NAMALWA (cell line): ENCODE measurements at places on chromosomes 1 and 21.
A peak's percentile ranks its signal among the peaks of the same experiment; 100 is the strongest.

GRCh38 chr1:111769517-111770146 is 13.9 kb downstream of the DDX20 start:
- DNase-seq = peak; percentile 85

DNA sequence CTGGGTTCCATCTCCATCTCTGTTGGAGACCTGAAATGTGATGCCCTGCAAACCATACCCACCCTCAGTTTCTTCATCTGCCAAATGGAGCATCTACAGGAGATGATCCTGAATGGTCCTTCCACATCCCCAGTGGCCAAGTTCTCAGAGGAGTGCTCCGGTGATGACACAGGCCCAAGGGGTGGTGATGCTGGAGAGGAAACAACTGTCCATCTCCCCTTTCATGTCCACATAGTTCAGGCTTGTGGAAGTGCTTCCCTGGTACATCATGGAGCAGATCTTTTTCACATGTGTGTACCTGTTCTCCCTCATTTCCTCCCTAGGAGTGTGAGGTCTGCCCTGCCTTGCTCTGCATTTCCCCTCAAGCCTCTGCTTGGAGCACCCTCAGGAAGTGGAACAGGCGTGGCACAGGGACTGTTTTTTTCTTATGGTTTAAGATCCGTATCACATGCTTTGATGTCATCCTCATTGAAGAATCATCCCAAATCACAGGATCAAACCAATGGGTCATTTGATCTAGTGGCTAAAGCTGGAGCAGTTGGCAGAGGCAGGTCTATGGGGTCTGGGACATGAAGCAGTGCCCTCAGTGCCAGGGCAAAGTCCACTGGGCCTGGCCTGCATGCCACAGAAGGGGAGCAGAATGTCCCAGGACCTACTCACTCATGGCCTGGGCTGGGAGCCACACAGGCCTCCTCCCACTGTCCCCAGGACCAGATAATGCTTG is 8.2 kb upstream of the TRIM63 start:
- DNase-seq = no peak

DNA sequence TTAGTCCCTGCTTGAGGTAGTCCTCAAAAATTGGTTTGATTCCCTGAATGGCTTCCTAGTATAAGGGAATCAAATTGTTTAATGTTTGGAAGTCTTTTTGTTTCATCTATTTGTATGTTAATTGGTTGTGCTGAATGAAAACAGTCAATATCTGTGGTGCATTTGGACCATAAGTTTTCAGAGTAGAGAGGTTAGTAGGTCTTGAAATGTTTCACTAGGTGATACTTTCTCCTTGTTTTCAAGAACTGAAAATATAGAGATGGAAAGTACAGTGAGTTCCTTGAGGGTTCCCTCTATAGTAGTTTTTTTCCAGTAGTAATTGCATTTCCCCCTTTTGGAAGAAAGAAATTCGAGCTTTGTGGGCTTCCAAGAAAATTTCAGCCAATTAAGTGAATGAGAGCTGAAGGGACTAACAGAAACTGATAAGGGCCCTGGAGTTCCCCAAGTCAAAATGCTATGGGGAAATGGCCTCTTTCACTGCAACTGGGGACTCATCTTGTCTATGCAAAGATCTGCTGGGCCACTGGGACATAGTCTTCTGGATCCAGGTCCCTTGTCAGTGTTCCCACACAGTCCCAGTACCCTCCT is 18.6 kb upstream of the CEP350 start:
- no peak for DNase-seq

- no peak for DNase-seq
Observed at GRCh38 chr1:238176441-238176840, 285.7 kb upstream of the ZP4 start.

- DNase-seq = no peak
Observed at GRCh38 chr1:62467092-62467491, 30.2 kb downstream of the USP1 start.

- no peak for DNase-seq
Observed at GRCh38 chr1:163195728-163196448, 6.8 kb downstream of the RGS5 start.

DNA sequence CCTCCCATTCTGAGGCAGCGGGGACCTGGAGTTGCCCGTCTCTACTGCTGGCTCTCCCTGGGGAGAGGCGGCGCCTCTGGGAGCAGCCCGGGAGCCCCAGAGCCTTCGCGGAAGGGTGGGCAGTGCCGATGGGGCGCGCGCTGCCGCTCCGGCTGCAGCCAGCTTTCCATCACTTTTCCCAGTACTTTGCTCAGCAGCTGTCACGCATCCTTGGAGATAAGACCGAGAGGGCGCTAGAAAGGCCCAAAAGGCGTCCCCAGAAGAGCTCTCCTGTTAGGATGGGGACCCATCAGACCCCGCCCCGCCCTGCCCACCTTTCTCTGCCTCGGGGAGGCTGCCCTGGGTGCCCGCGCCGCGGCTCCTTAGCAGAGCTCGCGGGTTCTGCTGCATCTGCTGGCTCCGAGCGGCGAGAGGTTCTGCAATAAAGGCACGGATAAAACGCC is 534 bp downstream of the KCNH1 start:
- no peak for DNase-seq

DNA sequence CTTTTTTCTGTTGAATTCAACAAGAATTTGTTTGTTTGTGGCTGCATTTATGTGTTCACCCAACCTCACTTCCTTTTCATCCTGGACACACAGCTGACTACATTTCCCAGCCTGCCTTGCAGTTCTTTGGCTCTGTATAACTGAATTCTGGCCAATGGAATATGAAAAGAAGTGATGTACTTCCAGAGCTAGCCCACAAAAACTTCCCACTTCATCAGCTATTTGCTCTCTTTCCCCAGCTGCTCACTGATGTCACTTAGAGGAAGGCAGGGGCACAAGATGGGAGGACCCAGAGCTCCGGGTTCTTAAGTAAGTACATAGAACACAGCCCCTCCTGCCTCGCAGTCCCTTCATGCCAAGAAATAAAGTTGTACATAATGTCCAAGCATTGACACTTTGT is 235.0 kb upstream of the FGGY start:
- peak; percentile 15 for DNase-seq

DNA sequence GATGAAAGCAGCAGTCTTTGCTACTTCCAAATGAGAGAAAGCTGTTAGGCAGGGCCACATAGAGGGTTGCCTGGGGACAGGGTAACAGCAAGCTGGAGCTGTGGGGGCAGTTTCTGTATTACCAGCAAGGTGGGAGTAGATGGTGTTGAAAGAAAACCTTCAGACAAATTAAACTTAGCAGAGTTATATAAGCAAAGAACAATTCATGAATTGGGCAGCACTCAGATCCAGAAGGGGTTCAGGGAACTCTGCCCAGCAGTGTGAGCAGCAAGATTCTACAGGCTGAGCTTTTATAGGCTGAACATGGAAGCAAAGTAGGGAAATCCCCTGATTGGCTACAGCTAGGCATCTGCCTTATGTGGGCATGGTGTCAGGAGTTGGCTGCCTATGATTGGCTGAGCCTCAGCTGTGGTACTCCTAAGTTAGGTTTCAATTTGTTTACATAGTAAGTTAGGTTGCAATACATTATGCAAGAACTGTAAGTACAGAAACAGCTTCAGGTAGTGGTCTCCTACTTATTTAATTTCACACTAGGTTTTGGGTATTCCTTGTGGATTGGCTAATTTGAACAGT is 64.1 kb upstream of the TMPRSS2 start:
- DNase-seq = peak; percentile 78

GRCh38 chr1:53678938-53679825 is 59.8 kb downstream of the GLIS1 start:
- no peak for DNase-seq

DNA sequence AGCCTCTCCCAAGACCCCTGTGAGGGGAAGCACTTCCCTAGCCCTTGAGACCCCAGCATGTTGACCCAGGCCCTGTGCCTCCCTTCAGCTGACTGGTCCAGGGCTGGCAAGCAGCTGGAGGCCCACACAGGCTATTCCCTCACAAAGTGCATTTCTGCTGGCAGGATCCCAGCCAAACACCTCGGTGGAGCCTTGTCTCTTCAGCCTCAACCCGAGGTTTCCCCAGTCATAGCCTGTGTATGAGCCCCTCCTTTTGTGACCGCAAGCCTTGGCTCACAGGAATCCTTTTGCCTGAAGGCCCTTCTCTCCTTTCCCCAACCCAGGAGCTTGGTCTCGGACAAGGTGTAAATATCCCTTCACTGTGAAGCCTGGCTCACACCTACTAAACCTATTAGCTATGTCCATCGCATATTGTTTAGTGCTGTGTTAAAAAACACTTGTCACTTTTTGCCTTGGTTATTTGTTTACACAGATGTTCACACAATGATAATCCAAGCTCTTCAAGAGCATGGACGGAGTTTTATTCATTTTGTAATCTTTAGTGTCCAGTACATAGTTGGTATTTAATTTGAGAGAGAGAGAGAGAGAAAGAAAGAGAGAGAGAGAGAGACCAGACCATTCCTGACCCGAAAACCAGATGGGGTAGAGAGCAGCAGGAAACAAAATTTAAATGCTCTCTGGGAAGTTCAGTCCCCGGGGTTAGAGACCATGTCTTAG is 8.5 kb upstream of the CD247 start:
- DNase-seq = no peak

- DNase-seq = no peak
Observed at GRCh38 chr1:214317300-214317699, 36.3 kb downstream of the SMYD2 start.

- DNase-seq = peak; percentile 62
Observed at GRCh38 chr1:234478152-234478480, 863 bp downstream of the TARBP1 start.

- DNase-seq = no peak
Observed at GRCh38 chr1:43402089-43402865, 12.6 kb downstream of the SZT2 start.

GRCh38 chr1:57883642-57883995 is 459.8 kb upstream of the DAB1 start:
- no peak for DNase-seq

GRCh38 chr1:34279971-34280370 is 103.3 kb downstream of the C1orf94 start:
- DNase-seq = no peak

- peak; percentile 1 for DNase-seq
Observed at GRCh38 chr1:161238039-161238473, at the start of gene NR1I3. NR1I3 (minus strand) TSS chr1:161238203; CDS start chr1:161236565, 1,638 bp downstream.

- no peak for DNase-seq
Observed at GRCh38 chr1:61852670-61853015, 110.4 kb downstream of the PATJ start.

GRCh38 chr21:36247316-36248010 is 72.5 kb upstream of the MORC3 start:
- DNase-seq = peak; percentile 77

DNA sequence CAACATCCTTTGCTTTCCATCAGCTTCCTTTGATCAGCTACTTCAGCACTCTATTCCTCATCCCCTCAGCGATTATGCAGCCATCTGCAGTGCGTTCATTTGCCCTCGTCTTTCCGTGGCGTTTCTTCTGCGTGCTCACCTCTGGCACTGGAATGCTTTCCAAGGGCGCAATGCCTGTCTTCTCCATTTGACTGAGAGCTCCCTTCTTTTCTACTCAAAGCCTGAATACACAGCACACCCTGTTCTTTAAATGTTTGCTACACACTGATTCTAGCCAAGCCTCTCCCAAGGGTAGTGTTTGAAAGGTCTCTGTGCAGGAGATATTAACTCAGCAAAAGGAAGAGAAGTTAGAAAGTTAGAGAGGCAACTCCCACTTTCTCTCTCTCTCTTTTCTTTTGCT is 22.6 kb downstream of the C1orf116 start:
- DNase-seq = no peak

- DNase-seq = no peak
Observed at GRCh38 chr1:93483606-93484005, 35.7 kb downstream of the FNBP1L start.

DNA sequence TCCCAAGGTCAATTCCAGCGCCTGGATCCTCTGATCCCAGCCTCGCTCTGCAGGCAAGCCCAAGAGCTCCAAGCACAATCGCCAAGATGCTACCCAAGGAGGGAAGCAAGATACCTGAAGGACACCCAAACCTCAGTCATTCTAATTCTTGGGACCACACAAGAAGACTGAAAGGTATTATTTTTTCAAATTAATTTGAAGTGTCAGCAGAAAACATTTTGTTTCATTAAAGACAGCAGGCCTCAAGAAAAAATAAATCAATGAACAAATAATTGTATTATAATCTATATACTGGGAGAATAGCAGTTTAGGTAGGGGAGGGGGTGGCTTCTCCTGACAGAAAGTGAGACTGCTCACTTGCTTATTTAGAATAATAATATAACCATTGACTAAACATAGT is 347.8 kb downstream of the HHAT start:
- no peak for DNase-seq

- no peak for DNase-seq
Observed at GRCh38 chr21:27047658-27048314, 80.9 kb upstream of the ADAMTS5 start.

DNA sequence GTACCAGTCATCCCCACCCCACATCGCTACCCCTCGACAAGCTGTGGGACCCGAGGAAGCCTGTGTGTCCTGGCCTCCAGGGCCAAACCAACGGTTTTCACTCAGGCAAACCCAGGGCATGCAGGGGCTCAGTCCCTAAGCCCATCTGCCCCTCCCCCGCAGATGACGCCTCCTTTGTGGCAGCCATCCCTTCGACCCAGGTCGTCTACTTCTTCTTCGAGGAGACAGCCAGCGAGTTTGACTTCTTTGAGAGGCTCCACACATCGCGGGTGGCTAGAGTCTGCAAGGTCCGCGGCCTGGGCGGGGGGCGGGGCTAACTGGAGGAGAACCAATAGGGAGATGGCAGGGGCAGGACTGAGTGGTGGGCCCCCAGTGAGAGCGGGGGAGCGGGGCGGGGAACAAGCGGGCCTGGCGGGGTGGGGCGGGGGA is 7.4 kb downstream of the SEMA4A start:
- DNase-seq = no peak

GRCh38 chr1:10056599-10056987 is 23.8 kb downstream of the UBE4B start:
- DNase-seq = no peak

GRCh38 chr21:46552274-46552673 is 52.6 kb downstream of the S100B start:
- DNase-seq = no peak

DNA sequence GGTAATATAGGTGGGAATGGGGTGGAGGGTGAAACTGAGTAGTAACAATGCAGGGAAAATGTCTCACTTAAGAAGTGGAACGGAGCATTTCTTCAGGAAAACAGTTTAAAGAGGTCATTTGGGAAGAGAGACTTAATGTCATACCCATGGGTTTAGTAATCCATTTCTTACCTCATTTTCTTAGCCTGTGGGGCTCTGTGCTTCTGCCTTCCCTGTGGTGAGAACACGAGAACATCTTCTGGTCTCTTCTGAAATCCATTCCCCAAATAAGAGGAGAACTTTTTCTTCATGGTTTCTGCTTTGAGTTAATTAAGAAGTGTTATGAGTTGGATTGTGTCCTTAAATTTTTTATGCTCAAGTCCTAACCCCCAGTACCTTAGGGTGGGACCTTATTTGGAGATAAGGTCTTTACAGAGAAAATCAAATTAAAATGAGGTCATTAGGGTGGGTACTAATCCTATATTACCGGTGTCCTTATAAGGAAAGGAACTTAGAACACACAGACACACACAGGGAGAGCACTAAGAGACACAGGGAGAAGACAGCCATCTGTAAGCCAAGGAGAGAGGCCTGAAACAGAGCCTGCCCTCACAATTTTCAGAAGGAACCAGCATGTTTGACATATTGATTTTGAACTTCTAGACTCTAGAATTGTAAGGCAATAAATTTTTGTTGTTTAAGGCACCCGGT is 5.4 kb downstream of the CCDC190 start:
- no peak for DNase-seq
